ENCODE measurements at places on chromosomes 4 and X. TPM values are rescaled to one million over a fixed set of nuclear protein-coding genes. Genes with fewer than 3 reads are reported as not detected.

BEND4 gene
- total RNA-seq: 0.12 TPM

FAM9B gene
- not detected for total RNA-seq

CLCN4 gene
- total RNA-seq: 0.77 TPM

TLR7 gene
- total RNA-seq: under 0.01 TPM

ADH1C gene
- total RNA-seq: 0.44 TPM

SERTM2 gene
- 1.9 TPM for total RNA-seq

PCDH11X gene
- total RNA-seq: not detected
